Activated CD4-positive, CD25-positive, alpha-beta regulatory T cell treated with anti-CD3 and anti-CD28 coated beads, Interleukin-2, amount 50 U/mL, for 24 hours (primary cell): ENCODE measurements at places on chromosomes 3 and 15.

DNA sequence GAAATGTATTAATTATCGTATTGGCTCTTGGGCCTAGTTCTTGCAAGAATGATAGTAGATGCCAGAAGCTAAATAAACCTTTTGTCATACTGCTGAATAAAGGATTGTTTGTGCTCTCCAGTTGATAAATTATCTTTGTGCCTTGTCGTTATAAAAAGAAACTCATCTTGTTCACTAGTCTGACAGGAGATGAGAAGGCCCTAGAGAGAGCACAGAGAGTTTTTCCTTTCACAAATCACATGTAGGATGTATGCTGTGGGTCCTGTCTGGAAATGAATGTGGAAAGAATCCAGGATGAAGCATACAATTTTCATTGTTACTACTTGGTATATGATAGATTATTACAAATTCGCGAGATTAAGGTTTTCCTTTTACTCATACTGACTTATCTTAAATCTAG is 113.0 kb downstream of the NLGN1 start:
- no peak for ATAC-seq

DNA sequence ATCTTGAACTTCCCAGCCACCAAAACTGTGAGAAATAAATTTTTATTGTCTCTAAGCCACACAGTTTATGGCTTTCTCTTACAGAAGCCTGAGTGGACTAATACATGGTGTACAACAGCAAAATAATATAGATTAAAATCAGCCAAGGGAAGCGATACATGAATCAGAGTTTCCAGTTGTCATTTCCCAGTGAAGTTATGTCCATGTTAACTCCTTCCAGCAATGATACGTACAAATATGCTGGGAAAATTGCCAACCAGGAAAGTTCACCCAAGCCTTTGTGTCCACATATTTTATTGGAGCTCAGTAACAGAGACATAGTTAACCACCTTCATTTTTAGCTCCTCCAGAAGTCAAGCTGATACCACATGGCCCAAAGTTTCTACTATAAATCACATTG is 280.9 kb upstream of the KCNMB2 start:
- ATAC-seq, result no peak

- ATAC-seq, result no peak
These were observed 197.3 kb upstream of the GADL1 start for GRCh38 chr3:31091748-31092147.

- ATAC-seq, result no peak
These were observed 1.9 kb downstream of the TNIK start for GRCh38 chr3:171458071-171458863.

DNA sequence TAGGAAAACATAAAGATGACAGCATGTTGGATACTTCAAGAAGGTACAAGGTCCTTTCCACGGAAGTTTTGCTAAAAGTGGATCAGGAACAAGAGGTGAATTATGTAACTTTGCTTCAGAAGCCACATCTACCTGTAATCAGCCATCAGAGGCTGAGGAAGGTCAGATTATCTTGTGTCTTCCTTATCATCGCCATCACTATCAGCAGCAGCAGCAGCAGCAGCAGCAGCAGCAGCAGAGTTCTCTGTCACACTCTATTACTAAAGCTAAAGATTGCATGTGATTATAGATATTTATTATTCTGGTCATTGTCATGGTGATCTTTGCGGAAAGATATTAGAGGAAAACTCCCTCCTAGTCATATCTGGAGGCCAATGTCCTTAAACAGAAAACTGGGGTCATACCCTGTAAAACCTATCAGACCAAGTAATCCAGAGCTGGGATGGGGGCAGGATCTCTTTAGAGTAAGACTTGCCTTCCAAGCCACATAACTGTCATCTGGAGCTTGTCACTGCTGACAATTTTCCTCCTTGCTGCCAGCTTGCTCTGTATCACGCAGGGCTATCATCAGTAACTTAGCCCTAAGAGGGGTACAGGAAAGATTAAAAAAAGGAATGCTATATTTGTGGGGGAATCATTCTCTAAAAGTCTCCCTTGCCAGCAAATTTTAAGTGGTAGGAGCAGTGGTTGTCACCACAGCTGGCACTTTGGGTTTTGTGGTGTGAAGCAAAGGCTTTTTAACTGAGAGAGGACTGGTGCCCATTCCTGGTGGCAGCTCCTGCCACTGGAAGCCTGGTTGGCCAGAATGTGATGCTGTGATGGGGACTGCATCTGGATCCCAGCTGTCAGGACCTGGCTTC is 130.9 kb upstream of the RASGRP1 start:
- peak; percentile 29 for ATAC-seq

DNA sequence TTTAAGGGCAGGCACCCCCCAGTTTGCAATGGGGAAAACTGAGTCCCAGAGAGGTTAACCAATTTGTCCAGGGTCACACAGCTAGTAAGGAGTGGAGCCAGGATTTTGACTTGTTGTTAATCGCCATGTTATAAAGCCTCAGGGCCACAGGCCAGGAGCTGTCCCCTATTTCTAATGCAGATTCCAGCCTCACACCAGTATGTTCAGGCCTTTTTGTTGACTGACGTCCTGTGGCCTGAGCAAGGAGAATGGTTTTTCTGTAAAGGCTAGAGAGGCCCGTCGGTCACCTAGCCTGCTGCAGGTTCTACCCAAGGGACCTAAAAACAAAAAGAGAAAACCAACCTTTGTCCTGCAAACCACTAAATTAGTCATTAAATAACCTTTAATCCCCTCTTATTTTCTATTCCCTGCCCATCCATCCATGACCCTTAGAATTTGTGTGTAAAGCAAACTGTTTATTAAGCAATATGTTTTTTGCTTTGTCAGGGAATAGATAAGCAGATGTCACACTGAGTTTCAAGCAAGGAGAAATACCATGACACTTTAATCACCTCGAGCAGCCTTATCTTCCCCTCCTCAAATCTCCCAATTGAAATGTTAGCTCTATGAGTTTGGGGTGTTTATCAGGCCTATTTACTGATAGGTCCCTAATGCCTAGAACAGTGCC is 14.1 kb downstream of the ACOX2 start:
- ATAC-seq, result no peak

- ATAC-seq, result no peak
These were observed 6.6 kb upstream of the BLM start for GRCh38 chr15:90710436-90711027.

DNA sequence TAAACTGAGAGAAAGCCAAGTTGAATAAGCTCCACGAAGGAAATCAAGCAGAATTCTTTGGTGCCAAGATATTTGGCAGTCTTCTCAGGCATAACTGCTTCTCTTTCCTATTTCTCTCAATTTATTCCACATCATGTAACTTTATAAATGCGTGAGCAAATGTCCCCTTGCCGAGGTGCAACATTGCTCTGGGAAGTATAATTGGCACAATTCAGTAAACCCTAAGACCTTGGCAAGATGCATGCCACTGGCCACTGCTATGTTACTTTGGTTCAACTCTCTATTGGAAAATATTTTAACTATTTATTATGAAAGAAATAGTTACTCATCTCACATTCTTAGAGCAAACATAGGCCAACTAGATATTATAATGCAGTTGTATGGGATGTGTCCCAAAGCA is 170.2 kb downstream of the SUCNR1 start:
- ATAC-seq, result no peak

DNA sequence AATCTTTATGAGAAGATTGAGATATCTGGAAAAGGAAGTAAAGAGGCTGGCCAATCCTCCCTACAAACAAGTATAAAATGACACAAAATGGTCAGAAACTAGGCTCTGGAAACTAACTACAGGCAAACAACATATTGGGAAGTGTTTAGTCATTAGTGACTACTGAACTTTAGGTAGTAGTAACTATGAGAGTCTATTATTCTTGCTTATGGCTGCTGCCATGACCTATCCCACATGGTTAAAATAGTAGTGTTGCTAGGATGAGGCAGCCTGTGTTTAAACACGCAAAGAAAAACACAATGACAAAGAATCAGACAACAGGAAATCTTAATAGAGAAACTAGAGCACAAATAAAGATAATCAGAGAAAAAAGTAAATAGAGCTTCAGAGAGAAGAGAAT is 67.9 kb downstream of the RFX7 start:
- no peak for ATAC-seq

- ATAC-seq, result no peak
These were observed 13.0 kb upstream of the TNK2 start for GRCh38 chr3:195921334-195921791.

DNA sequence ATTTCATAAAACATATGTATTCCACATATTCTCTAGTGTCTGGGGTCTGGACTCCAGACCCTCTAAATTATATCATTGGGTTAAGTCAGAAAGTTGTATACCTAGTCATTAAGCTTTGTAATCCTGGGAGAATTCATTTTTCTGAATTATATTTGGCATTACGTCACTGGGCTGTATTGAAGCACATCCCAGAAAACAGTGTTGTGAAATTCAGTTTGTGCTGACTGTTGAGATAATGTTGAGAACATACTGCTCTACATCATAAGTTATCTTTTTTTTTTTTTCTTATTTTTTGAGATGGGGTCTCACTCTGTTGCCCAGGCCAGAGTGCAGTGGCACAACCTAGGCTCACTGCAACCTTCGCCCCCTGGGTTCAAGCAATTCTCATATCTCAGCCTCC is 153.1 kb upstream of the STT3B start:
- ATAC-seq, result no peak

GRCh38 chr15:40266828-40267304 is 16.0 kb downstream of the ANKRD63 start:
- peak; percentile 52 for ATAC-seq

GRCh38 chr3:52670621-52671521 is 14.8 kb downstream of the PBRM1 start:
- ATAC-seq, result peak; percentile 90

- ATAC-seq, result no peak
These were observed 153.6 kb upstream of the ZNF717 start for GRCh38 chr3:75938921-75939320.

GRCh38 chr3:10992943-10993728 is 588 bp downstream of the SLC6A1 start:
- ATAC-seq, result no peak

GRCh38 chr3:105608623-105609022 is 241.9 kb downstream of the ALCAM start:
- no peak for ATAC-seq

DNA sequence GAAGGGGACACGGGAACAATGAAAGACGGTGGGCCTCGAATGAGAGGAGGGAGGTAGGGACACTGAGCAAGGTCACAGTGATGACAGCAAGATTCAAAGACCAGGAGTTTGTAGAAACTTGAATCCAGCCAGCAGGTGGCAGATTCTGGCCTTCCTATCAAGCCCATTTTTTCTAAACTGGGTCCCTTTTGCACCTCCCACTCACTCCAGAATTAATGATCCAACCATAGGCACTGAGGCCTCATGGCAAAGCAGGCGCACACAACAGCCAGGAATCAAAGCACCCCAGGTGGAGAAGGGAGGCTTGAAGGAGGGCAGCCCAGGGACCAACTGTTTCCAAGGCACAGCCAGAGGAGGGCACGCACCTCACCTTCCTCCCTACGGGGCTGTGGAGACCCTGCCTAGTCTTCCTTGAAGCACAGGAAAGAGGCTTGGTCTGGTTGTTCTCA is 90.2 kb downstream of the ANP32A start:
- no peak for ATAC-seq

GRCh38 chr15:73822998-73823397 is 50.4 kb upstream of the TBC1D21 start:
- no peak for ATAC-seq

DNA sequence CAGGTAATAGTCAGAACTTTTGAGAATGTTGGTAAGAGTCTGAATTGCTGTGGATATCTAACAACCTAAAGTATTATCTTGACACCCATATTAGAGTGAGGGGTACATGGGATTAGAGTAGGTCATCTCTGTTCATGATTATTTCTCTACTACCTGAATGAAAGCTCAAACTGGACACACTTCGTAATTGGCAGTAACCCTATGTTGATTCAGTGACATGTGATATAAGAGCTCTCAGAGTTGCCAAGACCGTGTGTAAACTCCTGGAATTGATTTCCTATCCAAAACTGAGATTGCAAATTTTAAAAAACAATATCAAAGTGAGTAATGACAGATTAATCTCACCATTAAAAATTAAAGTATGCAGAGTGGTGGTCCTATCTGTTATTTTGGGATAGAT is 214.8 kb upstream of the ARHGEF26 start:
- no peak for ATAC-seq

DNA sequence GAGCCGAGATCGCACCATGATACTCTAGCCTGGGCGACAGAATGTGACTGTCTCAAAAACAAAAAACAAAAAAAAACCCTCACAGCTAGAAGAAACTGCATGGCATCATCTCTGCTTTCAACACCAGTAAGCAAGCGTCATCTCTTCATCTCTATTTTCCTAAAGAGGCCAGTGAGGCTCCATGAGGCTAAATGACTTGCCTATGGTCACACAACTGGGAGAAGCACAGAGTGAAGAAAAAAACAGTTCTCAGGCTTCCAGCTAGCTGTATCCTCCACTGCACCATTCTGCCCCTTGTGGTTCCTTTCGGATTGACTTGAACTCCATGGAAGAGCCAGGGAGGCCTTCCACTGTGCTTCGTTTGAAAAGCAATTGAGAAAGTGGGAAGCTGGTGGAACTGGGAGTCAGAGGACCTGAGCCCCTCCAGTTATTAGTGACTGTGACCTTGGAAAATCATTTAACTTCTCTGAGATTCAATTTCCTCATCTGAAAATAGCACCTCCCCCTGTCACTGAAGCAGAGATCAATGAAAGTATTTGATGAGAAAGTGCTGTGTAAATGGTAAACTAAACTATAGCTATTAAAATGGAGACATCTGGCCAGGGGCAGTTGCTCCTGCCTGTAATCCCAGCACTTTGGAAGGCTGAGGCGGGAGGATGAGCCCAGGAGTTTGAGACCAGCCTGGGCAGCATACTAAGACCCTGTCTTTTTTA is 32.1 kb upstream of the DENND4A start:
- ATAC-seq, result no peak

DNA sequence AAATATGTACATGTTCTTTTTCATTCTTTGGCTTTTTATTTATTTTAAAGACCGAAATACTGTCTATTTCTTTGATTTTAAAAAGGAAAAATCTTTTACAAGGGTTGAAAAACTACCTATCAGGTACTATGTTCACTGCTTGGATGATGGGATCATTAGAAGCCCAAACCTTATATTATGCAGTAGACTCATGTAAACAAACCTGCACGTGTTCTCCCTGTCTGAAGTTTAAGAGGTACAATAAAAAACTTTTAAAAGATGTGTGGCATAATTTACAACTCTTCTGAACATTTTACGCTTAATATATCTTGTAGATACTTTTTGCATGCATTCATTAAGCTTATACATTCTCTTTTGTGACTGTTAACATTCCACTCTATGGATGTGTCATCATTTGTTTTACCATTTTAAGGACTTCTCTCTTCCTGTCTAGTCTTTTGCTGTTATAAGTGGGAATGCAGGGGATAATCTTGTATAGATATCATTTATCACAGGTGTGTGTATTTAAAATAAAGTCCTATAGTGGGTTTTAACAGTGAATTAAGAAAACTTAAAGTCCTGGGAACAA is 6.2 kb downstream of the MGA start:
- no peak for ATAC-seq

GRCh38 chr15:44956388-44956787 is at the start of gene TERB2:
Gene TERB2, plus strand, starts transcription at chr15:44956687. Its CDS starts 32 bp downstream, at chr15:44956719.
- ATAC-seq, result no peak
